ENCODE measurements at places on chromosomes 4 and X.

DNA sequence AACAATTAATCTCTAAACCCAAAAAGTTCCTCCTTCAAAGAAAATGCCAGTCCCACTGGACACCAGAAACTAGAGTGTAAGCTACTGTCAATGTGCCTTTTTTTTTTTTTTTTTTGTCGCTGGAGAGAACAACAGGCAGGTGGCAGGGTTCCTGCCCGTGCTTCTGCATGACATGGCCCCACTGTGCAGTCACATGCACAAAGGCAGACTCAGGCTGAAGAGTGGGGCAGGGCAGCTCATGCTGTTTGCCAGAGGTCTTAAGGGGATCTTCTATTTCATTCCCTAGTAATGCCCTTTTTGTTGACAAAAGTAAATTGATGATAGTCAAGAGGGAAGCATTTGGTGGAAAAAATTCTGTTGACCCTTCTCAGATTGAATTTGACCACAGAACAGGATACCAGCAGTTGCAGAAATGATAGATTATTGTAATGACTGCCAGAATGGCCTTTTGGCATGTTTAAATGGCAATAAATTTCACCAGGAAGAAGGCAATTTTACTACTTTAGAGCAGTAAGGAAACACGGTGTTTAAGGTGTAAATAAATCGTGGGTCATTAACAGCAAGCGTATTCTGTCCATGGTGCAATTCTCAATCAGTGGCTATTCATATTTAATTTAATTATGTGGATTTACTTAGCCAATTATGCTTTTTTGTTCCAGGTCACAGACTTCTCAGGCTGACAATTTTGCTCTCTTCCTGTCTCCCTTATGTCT lies 80.9 kb downstream of the NKX6-1 start:
- no peak for DNase-seq

GRCh38 chr4:86892636-86892960 lies 376 bp upstream of the C4orf36 start:
- DNase-seq: no peak

DNA sequence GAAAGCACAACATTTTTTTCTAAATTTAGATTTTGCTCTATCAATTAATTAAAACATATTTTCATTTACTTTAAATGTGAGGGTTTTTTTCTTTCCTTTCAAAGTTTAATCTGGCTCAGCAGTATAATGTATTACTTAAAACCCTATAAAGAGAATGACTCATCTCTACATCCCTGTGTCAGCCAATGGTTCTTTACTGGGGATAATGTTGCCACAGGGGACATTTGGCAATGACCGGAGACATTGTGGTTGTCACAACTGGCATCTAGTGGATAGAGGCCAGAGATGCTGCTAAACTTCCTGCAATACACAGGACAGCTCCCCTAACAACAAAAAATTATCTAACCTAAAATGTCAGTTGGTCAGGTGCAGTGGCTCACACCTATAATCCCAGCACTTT lies 53.8 kb downstream of the SYNPO2 start:
- no peak for DNase-seq

- no peak for DNase-seq
Measured at GRCh38 chrX:150544222-150544787, 24.1 kb upstream of the MTM1 start.

DNA sequence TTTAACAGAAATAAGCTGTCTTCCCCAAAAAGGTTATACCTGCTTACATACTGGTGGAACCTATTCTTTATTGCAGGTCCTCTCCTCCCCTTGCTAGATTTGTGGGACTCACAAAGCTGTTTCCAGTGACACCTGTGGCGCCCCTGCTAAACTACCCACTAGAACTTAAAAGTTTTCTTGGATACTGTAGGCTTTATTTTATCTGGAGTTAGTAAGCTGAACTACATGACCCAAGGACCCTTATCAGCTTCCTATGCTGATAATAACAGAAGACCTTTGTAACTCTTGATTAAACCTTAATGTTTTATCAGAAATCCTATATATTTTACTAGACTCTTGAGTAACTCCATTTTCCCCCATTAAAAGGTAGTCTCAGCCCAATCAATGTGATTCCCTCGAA lies 32.3 kb downstream of the CLDN2 start:
- DNase-seq: no peak

- DNase-seq: no peak
Measured at GRCh38 chrX:149961572-149961971, 23.3 kb upstream of the EOLA2 start.

DNA sequence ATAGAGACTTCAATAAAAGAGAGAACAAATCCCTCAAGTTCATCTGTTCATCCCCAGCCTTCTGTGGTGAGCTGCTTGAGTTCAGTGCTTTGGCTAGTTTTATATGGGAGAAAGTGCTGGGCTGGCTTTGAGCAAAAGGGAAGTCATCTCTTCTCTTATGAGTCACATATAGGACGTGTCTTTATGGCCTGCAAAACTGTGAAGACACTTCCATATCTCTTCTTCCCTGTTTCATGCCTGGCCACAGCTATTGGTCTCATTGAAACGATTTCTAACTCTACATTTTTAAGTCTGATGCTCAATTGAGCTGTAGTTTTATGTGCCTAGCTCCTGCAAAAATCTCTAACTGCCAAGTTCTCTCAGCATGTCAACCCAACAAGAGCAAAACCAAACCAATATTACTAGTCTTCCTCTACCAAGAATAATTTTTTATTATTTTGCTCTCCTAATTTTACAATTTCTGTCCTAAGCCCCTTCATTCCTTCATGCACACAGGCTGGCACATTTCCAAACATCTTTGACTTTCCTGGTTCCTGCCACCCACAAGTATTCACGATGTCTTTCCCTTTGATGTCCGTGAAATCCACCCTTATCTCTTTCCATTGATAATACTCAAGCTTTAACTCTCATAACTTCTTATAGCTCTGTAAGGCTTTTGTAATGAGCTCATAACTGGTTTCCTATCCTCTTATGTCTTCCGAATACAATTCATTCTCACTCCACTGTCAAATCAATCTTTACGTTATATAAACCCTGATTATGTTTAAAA lies 165.3 kb downstream of the BTC start:
- DNase-seq: no peak

DNA sequence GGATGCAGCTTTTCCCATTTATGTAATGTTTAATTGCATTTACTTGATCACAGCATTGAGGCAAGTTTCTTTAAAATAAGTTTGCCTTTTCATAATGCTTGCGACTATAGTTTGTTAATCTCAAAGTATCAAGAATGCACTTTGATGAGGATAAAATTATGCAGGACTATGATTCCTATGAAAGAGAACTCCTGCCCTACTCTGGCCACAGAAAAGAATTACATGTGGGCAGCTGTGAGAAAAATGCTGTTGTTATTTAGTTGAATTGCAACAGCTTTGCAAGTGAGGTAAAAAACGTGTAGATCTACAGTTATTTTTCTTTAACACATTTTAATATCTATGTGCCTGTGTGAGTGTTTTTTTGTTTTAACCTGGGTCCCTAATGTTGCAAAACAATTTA lies 12.5 kb upstream of the OSTC start:
- no peak for DNase-seq

- DNase-seq: no peak
Measured at GRCh38 chrX:150574559-150575418, 6.4 kb downstream of the MTM1 start.

DNA sequence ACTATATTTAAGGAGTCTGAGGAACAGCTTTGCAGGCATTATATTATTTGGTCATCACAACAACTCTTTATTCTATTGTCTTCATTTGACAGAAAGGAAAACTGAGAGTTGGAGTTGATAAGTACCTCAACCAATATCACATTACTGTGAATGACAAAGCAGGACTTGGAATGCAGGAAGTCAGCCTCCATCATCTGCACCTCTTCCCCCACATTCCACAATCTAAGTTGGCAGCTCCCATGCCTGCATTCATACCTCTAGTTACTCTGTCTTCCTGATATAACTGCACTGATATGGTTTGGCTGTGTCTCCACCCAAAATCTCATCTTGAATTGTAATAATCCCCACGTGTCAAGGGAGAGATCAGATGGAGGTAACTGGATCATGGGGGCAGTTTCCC lies 356.7 kb downstream of the GALNTL6 start:
- DNase-seq: no peak

DNA sequence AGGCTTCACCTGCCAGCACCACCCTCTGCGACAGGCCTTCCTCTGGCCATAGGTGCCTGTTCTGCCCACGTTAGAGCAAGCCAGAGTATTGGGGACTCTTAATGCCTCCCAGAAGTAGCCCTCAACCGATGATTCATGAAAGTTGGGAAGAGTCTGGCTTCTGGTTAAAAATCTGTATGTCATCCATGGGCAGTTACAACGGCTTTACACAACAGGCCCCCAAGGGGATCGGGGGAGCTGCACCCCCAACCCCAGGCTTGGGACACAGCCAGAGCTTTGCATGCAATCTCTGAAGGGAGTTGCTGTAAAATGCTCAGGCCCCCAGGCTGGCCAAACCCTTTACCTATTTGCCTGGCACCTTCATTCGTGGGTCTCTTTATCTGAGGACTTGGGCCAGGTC lies 5.4 kb upstream of the CYTL1 start:
- no peak for DNase-seq

DNA sequence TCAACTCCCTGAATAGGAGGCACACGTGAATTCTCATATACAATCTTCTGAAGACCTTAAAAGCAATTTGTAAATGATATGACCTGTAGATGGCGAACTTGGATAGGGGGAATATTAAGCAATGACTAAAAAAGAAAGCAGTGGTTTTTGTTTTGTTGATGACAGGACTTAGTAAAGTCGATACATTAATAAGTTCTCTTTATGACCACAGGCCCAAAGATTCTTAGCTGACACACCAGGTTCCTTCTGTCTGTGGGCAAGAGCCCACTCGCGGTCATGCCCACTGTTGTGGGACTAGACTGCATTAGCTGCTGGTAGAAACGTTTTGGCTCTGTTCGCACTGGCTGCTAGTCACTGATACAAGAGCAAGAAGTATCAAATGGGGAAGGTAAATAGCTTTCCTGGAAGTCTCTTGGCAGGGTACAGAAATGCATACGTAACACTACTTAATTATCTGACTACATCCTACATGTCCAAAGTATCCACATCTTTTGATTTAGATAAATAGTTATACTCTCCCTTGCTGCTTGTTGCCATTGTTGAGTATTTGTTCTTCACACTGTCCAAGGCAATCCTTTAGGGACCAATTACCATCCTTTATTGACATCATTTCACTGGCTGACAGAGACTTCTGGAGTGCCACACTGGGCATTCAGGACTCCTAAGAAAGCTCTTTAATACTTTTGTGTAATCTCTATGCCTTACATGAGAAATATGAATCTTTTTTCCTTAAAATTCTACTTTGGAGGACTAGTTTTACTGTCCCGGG lies 31.0 kb downstream of the ALPK1 start:
- DNase-seq: no peak

GRCh38 chr4:27701606-27702005 lies 841.0 kb downstream of the STIM2 start:
- no peak for DNase-seq

GRCh38 chr4:95415346-95415771 lies 133.4 kb downstream of the UNC5C start:
- no peak for DNase-seq

- peak; percentile 11 for DNase-seq
Measured at GRCh38 chrX:47523297-47523696, 37.7 kb upstream of the ARAF start.

GRCh38 chrX:47960406-47960805 lies 43.4 kb downstream of the ZNF182 start:
- no peak for DNase-seq

DNA sequence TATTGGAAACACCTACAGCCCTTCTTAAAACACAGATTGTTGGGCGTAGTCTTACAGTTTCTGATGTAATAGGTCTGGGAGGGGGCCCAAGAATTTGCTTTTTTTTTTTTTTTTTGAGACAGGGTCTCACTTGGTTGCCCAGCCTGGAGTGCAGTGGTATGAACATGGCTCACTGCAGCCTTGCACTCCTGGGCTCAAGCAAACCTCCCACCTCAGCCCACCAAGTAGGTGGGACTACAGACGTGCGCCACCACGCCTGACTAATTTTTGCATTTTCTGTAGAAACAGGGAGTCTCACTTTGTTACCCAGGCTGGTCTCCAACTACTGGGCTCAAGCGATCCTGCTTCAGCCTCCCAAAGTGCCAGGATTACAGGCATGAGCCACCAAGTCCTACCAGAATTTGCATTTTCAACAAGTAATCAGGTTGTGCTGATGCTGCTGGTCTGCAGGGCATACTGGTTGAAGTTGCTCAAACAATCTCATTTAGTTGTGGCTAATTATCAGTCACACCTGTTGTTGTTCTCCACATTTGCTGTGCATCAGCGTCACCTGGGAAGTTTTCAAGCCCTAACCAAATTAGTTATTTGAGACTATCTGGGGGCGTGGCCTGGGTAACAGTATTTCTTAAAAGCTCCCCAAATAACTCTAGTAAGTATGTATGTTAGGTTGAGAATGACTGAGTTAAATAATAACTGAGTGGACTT lies 14.0 kb downstream of the TMEM154 start:
- DNase-seq: no peak

GRCh38 chr4:61312526-61312925 lies 112.4 kb downstream of the ADGRL3 start:
- no peak for DNase-seq

GRCh38 chrX:40573763-40574162 lies 7.0 kb upstream of the ATP6AP2 start:
- DNase-seq: no peak

DNA sequence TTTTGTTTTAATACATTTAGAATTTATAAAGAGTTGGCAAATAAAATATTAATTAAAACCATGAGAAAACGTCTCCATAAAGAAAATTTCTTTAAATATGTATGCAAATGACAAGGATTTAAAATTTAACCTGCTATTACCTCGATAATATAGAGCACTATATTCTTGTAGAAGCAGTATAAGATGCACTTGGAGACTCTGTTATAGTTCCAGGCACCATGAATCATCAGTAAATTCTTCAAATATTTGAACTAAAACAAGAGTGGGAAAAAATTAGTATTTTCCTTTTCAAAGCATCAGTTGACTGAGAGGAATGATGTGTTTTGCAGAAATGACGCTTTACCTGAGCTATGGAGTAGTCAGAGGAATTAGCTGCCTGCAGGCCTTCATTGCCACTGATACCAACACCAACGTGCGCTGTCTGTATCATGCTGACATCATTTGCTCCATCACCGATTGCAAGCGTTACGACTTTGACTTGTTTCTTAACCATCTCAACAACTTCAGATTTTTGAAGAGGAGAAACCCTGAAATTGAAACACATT lies 67.3 kb downstream of the SHISA3 start:
- no peak for DNase-seq
